Fibroblast of lung (primary cell): ENCODE measurements at places on chromosomes 1 and 21. TPM values are rescaled to one million over a fixed set of nuclear protein-coding genes. Genes with fewer than 3 reads are reported as not detected.

The RPTN gene
- total RNA-seq, result not detected in 2 replicates

The MUTYH gene
- 15.7 and 17.5 TPM in 2 replicates for total RNA-seq

GRCh38 chr1:99062192-99062591 is 57.5 kb upstream of the PLPPR5 start:
- no peak for DNase-seq

DNA sequence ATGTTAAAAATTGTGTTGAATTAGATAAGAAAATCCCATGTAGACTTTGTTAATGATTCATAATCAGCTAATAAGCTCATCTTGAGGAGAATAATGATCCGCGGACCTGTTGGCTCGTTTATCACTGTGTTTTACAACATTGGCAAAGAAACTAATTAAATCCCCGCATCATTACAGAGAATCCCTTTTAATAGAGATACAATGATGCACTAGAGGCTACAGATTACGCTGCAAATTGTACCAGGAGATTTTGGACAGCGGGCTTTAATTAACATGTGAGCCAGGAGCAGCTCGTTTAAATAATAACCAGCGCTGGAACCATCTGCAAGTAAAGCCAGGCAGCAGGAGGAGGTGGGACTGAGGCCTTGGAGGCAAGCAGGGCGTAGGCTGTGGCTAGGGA is 280.3 kb upstream of the POU3F1 start:
- DNase-seq, result no peak

- no peak for DNase-seq
Observed at GRCh38 chr1:50416150-50416527, 7.1 kb downstream of the DMRTA2 start.

DNA sequence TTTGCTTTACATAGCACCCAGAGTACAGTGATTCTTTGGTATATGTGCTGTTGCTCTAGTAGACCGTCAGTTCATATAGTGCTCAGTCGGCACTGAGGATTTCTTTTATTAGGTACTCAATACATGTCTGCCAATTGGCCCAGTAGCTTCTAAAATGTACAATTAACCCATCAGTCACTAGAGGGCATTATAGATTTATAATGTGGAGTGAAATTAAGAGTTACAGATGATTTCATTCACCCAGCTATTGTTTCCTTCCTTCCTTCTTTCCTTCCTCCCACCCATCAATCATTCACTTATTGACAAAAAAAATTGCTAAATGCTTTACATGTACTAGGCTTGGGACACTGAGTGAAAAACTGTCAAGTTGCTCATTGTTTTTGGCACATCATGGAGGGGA is 263.6 kb upstream of the USP24 start:
- peak; percentile 40 for DNase-seq
